ENCODE measurements at places on chromosomes 5 and 9.
A peak's percentile ranks its signal among the peaks of the same experiment; 100 is the strongest.

DNA sequence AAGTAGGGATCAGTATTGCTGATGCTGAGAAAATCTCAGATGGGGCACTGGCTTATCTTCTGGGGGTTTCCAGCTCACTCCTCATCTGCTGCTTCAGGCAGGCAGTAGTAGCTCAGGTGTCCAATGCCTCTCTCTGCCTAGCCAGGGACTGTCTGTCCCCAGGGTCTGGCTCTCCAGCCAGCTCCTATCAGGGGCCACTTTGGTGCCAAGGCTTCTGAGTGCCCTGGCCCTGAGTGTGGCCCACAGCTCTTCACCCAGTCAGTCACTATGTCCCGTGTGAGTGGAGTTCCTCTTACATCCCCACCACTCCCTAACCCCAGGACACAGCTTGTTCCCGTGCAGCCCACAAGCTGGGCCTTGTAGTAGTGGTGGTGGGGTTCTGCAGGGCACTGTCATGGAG is 251.5 kb downstream of the HSPA4 start:
- DNase-seq, result no peak

GRCh38 chr9:125822902-125823301 is 75.7 kb downstream of the PBX3 start:
- no peak for DNase-seq

GRCh38 chr9:69975681-69976080 is 68.0 kb upstream of the MAMDC2 start:
- DNase-seq, result no peak

GRCh38 chr5:176847726-176848290 is 37.4 kb downstream of the UNC5A start:
- no peak for DNase-seq

DNA sequence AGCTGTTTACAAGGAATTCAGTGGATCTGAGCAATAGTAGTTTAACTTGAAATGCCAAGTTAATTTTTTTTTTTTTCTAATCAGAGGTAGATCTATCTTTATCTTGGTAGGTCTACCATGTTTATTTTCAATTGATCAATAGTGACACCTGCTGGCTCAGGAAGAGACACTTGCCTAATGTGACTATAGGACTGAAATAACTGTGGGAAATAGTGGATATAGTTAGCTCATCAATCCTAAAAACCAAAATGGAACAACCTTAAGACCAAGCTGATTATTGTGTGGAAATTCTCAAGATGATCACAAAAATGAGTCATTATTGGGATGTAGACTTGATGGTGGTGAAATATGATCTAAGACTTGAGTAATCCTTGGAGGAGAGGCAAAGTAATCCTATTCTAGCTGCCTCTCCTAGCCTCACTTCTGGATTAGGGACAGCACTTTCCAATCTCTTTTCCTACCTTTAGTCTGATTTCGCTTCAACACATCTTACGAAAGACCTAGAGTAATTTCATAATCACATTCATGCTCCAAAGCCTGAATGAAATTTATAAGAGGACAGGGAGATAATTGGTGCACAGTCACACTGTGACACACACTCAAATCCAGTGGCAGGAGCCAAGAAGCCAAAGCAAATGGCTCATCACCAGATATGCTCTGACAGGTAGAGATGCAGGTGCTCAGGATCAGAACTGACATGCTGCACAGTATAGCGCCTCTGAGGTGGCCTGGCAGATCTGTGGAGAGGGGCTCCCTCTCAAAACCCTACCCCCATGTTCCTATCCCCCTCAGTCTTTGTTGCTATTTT is 156.3 kb downstream of the HMHB1 start:
- DNase-seq, result no peak

DNA sequence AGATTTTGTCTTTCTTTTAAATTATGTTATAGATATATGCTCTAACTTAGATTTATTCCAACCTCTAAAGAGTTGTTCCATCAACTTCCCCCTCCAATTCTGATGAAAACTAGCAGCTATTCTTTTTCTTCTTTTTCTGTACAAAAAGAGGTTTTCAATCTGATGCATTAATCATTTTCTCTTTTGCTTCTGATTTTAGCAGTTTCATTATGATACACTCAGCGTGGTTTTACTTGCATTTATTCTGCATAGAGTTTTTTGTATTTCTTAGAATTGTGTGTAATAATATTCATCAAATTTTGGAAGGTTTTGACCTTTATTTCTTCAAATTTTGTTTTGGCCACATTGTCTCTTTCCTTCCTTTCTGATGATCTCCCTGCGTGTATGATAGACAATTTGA is 968.1 kb upstream of the CDH18 start:
- no peak for DNase-seq

- no peak for DNase-seq
Observed at GRCh38 chr5:102523541-102524175, 24.9 kb upstream of the SLCO6A1 start.

DNA sequence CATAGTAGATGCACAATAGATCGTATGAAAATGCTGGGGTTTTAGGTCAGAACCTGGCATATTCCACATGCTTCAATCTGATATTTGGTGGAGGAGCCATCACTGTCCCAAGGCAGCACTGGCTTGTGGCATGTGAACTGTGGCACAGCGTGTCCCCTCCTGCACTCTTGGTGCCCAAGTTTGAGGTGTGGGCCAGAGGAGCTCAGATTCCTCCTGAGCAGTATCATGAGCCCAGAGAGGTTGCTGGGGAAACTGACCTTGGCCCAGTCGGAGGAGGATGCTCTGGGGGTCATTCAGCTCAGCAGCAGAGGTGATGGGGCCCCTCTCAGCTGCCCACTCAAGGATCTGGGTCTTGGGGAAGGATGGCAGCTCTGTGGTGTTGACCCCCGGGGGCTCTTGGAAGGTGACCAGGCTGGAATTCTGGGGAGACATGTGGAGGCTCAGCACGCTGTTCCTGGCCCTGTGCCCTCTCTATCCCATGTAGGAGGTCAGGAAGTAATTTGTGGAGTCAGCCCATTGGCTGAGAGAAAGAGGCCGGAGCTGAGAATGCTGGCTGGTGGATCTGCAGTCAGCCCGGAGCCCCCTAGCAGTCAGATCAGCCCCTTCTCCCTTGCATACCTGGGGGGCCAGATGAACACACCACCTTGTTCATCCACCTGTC is 23.7 kb downstream of the FPGS start:
- no peak for DNase-seq

DNA sequence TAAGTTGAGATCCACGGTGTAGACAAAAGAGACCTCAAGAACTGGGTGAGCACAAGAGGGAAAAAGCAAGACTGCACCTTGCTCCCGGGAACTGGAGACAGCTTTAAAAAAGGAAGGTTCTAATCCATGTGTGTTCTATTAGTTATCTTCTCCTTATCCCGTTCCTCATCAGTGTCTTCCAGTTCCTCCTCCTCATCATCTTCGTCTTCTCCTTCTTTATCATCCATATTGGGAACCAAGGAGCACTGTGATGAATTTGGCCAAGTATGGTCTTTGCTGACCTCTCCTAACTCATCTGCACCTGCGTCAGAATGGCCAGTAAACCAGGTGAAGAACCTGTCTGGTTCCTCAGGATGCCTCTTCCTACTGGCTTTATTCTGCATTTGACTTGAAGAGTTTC is 22.1 kb downstream of the EHMT1 start:
- DNase-seq, result no peak

- DNase-seq, result no peak
Observed at GRCh38 chr5:112914584-112914983, 7.4 kb downstream of the REEP5 start.

DNA sequence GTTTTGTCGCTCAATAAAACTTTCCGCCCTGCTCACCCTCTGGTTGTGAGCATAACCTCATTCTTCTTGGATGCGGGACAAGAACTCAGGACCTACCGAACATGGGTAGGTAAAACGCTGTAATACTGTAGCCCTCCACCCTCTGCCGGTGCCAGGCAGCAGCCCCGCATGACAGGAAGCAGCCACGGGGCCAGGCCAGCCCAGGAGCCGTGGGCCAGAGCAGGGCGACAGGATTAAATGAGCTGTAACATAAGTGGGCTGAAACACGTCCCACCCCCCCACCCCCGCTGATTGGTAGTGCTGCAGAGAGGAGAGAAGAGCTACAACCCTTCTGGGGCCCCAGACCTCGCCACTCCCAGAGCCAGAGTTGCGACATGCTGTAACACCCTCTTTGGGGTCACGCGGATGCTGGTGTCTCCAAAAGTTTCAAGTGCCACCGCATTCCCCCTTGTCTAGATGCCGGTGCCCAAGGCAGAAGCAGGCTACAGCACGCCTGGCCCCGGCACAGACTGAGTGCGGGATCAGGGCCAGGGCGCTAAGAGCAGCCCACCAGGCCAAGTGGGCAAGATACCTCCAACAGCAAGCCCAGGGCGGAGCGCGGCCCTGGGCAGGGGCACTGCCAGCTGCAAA is 81.8 kb downstream of the FBXW11 start:
- DNase-seq, result no peak

- no peak for DNase-seq
Observed at GRCh38 chr9:73701415-73702057, 549.9 kb downstream of the ANXA1 start.

DNA sequence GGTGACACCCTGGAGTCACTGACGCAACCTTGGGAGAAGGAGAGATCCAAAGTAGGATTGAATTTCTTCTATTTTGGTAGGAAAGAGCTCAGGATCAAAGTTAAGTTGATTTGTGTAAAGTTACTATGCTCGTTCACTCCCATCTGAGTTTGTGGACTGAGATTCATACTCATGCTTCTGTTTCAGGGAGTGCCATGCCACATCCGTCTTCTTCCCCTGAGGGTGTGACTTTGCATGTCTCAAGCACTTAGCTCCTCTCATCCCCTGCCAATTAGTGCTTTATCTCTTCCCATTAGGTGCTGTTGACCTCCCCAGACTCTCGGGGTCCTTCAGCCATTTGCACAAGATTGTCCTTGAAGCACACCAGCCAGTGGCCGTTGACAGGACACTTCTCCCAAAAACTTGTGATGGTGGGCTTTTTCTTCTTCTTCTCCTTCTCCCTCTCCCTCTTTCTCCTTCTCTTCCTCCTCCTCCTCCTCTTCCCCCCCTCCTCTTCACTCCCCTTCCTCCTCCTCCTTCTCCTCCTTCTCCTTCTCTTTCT is 232.2 kb upstream of the KLF4 start:
- no peak for DNase-seq

- no peak for DNase-seq
Observed at GRCh38 chr5:83149671-83150070, 72.3 kb downstream of the XRCC4 start.

DNA sequence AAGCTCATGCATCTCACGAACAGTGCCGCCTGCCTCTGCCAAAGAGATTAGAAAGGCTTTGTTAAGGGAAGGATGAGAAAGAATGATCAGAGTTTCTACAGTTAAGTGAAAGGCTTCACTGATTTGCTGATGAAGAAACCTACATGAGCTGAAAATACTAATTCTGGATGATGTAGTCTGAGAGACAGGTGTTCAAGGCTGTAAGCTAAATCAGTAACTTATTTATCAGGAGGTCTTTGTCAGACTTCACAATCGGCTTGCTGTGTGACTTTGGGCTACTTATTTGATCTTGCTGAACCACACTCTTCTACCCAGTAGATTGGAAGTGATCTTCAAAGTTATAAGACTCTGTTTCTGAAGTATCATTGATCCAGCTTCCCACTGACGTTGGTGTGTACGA is 264.2 kb downstream of the RAB3C start:
- DNase-seq, result no peak

- DNase-seq, result no peak
Observed at GRCh38 chr9:33029231-33029786, 4.2 kb downstream of the DNAJA1 start.

DNA sequence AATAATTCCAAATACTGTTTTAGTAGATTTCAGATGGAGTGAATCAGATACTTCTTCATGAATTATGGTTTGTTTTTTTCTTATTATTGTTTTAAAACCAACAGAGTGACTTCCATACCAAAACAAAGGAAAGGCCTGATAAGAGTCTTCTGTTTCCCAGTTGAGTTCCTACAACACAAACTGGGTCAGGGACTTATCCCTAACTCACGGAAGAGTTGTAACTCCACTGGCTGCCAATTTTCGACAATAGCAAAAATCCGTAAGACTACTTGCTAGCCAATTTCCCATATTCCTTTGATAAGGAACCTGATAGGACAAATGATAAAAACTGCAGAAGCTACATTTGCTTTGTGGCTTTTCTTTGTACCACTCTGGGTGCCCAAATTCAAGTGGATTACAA is 219.2 kb downstream of the AP3B1 start:
- DNase-seq, result no peak

DNA sequence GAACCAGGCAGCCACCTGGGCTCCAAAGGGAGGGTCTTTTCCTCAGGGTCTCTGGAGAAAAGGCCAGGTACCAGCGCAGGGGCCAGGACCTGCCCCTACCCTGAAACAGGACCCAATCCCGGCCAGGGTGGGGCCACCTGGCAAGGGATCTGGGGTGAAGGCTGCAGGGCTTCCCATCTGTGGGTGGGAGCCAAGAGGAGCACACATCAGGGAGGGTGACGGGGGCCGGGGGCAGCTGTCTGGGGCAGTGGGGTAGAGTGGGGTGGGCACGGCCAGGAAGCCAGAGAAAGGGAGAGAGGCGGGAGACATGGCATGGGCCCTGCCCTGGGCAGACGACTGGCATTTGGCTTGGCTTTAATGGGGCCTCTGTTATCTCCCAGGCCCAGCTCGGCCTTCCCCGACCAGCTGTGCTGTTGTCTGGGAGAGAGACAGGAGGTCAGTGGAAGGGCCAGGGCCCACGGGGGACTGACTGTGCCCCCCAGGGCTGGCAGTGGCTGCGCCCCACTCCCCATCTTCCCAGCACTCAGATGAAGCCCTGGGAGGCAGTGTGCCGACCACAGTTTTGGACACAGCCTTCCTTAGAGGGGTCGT is 57.2 kb upstream of the RNF130 start:
- DNase-seq, result peak; percentile 61

DNA sequence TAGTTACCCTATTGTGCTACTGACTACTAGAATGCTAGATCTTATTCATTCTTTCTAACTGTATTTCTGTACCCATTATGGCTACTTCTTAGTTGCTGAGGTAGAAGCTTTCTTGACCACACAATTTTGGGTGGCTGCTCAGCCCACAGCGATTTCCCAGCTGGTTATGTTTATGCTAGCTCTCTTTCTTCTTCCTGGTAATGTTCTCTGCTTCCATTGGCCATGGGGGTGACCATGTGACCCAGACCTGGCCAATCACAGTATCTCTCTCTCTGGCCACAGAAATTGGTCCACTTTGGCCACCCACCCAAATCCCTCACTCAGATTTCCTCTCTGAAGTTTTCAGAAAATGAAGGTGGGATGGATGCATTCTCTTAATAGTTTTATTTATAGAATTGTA is 427.9 kb upstream of the CLINT1 start:
- DNase-seq, result no peak

GRCh38 chr9:79664375-79664831 is 92.6 kb downstream of the TLE4 start:
- DNase-seq, result no peak

- DNase-seq, result no peak
Observed at GRCh38 chr5:130141659-130142320, 237.5 kb downstream of the CHSY3 start.

GRCh38 chr9:77954013-77954665 is 77.5 kb downstream of the GNAQ start:
- no peak for DNase-seq

Measured in spleen (tissue), 13 donors.